ENCODE measurements at places on chromosomes 7 and 10. TPM values are rescaled to one million over a fixed set of nuclear protein-coding genes. Genes with fewer than 3 reads are reported as not detected.

ARMH3 gene
- total RNA-seq = 26.5 TPM

DNA sequence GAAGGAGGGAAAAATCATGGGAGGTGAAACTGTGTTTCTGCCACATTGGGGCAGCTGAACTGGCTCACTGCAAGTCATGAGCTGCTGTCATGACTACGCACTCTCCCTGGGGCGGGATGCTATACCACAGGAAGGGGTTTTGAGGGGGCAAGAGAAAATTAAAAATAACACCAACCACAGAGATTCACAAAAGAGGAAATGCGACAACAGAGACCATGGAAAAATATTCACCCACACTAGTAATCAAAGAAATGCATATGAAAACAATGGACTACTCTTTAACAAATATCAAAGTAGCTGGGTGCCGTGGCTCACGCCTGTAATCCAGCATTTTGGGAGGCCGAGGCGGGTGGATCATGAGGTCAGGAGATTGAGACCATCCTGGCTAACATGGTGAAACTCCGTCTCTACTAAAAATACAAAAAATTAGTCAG, 65.2 kb upstream of the TM9SF3 start:
- no peak for DNase-seq

DNA sequence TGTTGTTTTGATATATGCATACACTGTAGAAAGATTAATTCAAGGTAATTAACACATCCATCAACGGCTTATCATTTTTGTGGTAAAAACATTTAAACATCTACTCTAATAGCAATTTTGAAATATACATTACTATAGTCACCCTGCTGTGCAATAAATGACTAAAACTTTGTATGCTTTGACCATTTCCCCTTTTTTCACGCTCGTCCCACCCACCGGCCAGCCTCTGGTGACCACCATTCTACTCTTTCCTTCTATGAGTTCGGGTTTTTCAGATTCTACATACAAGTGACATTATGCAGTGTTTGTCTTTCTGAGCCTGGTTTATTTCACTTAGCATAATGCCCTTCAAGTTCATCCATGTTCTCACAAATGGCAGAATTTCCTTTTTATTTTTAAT, 21.3 kb downstream of the CYCS start:
- no peak for DNase-seq

ZNF804B gene
- total RNA-seq = 0.66 TPM

DNA sequence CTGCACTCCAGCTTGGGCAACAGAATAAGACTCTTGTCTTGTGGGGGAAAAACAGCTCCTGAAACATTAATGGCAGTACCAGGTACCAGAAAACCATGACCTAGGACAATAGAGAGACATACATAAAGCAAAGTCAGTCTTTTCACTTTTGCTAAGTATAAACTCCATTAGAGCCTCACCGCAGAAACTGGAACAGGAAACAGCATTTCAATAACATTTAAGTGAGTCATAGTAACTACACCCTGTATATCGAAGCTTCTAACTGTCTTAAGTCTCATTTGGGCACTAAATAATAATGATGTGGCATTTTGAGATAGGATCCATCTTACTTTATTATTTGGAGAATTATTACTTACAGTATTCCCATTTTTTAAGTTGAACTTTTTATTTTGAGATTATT, 517.8 kb upstream of the CELF2 start:
- no peak for DNase-seq

Data from mesothelial cell of epicardium (in vitro differentiated cells).